NCI-H1105 treated with DMSO at 0.1 percent for 48 hours (cell line): ENCODE measurements at places on chromosomes 16 and 17.

DNA sequence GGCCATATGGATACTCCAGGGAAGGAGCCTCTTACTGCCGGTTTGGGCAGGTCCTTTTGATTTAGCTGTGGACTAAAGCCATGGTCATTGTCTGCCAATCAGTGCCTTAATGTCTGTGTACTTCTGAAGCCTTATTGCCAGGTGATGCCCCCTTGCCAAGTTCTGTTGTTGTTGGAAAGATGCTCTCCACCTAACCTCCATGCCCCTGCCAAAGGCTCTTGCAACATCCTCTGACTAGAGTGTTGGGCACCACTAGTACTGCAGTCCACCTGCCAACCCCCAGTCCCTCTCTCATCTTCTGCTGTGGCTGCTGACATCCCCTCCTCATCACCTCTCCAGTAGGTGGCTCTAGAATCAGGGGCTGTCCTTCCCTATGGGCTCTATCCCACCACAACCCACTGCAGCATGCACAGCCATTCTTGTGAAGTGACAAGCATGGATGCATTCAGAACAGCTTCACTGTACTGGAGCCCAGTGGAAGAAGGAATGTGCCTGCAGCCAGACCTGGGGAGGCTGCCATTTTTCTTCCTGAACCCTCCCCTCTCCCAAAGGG is 375.3 kb upstream of the CDH5 start:
- no peak for DNase-seq

GRCh38 chr17:34671191-34671590 is 91.8 kb downstream of the TMEM132E start:
- DNase-seq = no peak

DNA sequence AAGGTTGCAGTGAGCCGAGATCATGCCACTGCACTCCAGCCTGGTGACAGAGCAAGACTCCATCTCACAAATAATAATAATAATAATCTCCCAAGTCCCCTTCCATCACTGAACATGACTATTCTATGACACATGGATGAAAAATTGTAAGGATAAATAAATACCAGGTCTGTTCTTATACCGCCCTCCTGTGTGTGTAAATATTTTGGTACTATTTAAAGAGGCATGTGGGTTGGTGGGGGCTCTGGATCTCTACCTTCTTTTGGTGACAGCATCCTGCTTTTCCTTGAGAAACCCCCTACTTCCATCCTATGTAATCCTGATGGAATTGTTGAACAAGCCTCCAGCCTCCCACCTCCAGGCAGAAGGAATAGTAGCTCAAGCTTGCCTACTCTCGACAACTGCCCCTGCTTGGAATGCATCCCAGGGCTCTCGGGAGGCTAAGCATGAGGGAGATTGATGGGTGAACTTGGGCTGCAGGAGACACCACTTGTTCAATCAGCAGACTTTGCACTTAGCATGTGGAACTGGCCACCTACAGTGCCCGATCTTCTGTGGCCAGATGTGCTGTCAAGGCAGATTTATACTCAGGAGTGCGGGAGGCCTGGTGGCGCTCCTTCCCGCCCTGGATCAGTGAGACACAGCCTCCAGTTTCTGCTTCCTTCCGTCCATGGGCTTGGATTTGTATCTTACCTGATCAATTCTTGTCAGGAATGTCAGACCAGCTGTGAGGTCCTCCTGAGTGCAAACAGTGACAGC is 287.4 kb downstream of the SLC39A11 start:
- no peak for DNase-seq

DNA sequence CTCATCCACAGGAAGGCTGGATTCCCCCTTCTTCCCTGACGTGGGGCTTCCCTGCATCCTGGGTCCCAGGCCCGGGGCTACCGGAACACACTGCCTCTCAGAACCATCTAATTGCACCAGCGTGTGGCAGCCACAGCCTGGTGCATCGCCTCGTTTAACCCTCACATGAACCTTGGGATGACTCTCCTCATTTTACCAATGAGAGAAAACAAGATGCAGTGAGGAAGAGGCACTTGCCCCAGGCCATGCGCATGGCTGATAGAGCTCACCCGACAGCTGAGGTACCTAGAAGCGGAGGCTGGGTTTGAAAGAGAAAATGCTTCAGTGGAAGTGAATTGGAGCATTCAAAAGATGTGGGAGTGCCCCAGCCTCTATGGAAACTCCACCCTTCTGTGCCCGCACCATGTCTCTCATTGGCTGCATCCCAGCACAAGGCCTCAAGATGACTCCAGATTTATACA is 162.3 kb downstream of the KATNIP start:
- no peak for DNase-seq

GRCh38 chr17:14407541-14407940 is 106.7 kb downstream of the HS3ST3B1 start:
- DNase-seq = peak; percentile 44

DNA sequence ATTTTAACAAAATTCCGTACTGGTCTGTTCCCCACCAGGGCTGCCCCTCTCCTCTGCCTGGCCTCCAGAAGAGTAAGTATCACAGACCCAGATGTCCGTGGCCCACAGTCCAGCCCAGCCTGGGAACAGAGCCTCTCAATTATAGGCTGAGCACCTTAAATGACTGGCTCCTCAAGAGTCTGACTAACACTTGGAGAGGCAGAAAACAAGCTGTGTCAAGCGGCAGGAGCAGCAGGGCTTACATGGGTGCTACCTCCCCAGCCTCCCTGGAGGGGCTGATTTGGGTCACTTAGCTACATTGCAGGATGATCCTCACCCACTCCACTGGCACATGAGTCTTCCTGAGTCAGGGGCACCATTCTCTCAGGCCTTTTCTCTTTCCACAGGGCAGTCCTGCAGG is 209.7 kb downstream of the COPRS start:
- DNase-seq = no peak

DNA sequence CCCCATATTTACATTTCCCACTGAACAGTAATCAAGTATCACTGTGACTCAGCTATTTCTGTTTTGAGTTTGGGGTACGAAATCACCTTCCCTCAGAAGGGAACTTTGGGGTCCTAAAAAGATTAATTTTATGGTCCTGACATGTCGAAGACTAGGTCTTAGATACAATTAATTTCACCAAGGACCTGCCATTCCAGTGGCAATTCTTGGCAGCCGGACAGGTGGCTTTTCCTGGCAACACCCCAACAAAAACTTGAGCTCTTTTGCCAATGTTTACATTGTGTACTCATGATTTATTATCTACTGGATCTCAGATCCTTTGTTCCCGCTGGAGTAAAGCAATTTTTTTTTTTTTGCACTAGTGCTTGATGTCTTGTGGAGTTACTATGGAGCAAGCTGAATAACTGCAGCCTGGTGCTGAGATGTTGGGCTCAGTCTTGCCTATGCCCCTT is 14.4 kb downstream of the SLFN5 start:
- peak; percentile 94 for DNase-seq

DNA sequence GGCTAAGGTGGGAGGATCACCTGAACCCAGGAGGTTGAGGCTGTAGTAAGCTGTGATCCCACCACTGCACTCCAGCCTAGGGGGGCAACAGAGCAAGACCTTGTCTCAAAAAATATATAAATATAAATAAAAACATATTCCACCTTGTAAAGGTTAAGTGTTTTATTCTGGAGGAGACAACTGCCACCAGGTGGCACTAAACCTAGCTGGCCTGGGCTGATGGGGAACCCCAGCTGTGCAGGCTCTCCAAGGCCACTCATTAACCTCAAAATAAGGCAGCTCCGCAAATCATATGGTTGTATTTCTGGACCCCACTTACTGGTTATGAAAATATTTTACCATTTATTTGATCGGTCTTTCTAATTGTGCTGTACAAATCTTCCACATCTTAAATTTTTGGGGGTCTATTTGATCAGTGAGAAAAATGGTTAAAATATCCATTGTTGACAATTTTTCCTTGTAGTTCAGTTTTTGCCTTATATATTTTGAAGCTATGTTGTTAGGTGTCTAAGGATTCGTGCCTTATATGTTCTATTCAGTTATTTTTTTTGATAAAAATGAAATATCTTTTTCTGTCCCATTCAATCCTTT is 8.5 kb upstream of the ICAM2 start:
- peak; percentile 18 for DNase-seq

DNA sequence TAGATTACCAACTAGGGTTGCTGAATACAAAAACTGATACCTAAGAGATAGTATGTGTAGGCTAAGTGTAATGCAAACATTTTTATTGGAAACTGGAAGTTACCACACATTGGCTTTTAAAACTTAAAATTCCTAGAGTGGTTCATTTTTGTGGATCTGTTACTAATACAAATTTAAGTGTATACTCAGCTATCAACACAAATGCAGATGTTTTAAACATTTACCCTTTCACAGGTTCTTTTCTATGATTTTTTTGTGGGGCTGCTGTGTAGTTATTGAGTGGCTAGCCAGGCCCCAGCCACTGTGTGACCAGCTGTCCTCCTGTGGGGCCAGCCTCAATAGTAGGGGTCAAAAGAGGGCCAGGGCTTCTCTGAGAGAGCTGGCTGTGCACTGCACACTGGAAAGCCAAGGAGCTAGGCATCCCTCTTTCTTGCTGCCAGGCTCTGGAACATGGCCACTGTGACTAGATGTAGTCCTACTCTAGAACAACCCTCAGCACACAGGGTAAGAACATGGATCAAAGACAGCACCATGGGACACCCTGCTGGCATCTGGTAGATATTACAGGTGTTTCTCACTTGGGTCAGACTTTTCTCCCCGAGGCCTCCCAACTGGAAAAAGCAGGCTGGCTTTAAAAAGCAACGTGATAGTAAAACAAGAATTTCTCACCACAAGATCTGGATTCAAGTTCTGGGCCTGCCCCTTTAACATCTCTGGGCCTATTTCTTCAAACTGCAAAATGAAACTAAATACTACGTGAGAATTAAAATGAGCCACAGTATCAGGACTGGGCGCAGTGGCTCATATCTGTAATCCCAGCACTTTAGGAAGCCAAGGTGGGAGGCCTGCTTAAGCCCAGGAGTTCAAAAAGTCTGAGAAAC is 7.3 kb upstream of the VEZF1 start:
- DNase-seq = peak; percentile 70

DNA sequence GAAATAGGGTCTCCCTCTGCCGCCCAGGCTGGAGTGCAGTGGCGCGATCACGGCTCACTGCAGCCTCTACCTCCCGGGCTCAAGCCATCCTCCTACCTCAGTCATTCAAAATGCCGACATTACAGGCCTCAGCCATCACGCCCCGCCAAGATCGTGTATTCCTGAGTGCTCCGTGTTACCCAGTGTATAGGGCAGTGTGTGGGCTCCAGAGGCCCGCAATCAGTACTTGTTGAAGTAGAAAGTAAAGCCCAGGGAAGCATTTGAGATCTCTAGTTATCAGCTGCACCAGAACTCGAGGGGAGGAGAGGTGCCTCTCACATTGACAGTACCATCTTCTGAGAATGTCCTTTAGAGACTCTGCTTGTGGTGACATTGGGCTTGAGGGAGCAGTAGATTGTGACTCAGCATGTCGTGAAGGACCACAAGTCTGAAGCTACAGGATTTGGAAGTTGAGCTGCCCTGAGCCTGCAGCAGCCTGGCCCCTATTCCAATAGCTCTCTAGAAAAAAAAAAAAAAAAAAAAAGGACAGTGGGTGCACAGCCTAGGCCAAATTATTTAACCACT is 1.1 kb upstream of the PRPSAP1 start:
- DNase-seq = no peak

DNA sequence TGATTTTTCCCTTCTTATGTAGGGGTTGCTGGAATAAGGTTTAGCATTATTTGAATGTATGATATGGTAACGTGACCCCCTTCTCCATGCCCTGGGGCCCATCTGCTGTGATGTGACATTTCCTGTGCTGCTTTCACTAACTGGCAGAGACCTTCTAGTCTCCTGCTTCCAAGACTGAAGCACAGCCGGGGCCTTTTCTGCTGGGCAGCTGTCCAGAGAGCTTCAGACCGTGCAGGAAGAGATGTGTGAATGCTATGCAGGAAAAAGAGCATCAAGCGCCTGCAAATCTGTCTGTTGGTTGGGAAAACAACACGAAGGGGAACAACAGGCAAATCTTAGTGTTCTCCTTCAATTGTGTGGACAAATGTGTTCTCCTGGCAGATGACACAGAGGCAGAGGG is 128.5 kb downstream of the SPACA3 start:
- no peak for DNase-seq

- no peak for DNase-seq
Observed at GRCh38 chr17:56863974-56864373, 30.0 kb downstream of the DGKE start.

GRCh38 chr17:16158714-16159113 is 56.6 kb downstream of the NCOR1 start:
- DNase-seq = no peak

DNA sequence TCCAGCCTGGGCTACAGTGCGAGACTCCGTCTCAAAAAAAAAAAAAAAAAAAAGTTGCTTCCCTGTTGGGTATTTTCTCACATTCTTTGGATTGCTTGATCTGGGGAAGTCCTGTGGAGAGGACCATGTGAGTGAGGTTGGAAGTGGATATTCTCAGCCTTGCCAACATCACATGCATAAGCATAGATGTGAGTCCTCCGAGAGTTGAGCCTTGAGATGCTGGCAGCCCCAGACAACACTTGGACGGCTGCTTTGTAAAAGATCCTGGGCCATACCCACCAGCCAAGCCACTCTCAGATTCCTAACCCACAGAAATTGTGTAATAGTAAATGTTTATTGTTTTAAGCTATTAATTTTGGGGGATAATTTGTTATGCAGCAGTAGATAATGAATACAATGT is 1570.0 kb upstream of the GOT2 start:
- no peak for DNase-seq

- peak; percentile 60 for DNase-seq
Observed at GRCh38 chr16:89880477-89881367, 7.3 kb downstream of the TCF25 start.

DNA sequence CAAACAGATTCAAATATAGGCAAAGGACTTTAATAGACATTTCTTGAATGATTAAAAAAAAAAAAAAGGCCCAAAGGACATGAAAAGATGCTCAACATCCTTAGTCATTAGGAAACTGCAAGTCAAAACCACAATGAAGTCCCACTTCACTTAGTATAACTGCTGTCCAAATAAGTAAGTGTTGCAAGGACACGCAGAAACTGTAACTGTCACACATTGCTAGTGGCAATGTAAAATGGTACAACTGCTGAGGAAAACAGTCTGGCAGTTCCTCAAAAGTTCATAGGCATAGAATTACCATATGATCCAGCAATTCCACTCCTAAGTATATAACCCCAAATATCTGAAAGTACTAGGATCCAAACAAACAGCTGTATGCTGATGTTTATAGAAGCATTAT is 112.7 kb downstream of the BRIP1 start:
- no peak for DNase-seq

DNA sequence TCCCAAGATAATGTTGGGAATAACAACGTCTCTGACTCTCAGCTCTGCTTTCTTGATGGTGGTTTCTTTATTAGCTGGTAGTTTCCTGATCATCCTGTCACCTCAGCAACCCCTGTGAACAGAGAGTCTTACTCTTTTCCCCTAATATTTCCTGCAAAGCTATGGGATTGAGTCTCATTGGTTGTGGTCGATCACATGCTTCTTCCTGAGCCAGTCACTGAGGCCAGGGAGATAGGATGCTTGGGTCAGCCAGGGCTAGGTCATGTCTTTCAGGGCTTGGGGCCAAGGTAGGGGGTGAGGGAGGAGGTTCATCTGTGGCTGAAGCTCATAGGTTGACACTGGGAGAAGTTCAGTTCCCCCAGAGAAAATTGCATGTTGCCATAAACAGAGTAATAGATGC is 114.3 kb downstream of the ABCC1 start:
- DNase-seq = no peak

- no peak for DNase-seq
Observed at GRCh38 chr16:56190048-56190676, 1.1 kb upstream of the GNAO1 start.

GRCh38 chr16:49366669-49367068 is 6.9 kb upstream of the C16orf78 start:
- no peak for DNase-seq

GRCh38 chr16:26765087-26765486 is 301.6 kb upstream of the C16orf82 start:
- peak; percentile 9 for DNase-seq

- DNase-seq = no peak
Observed at GRCh38 chr17:75889454-75889853, 7.3 kb downstream of the TRIM65 start.
